ENCODE measurements at places on chromosomes 7 and 10.

DNA sequence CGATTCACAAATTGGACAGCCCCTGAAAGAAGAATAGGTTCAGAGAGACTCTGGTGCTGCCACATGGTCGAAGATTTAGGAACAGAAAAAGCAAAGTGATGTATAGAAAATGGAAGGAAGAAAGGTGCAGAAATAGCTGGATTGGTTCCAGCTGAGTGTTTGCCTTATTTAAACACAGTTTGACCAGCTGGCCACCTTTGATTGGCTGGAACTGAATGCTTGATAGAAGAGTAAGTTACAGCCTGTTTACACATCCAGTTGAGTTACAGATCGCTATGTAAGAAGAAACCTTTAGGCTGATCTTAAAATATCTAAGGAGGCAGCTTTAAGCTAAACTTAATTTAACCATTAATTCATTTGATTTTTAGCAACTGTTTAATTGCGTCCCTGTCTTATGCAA is 40.3 kb upstream of the KAT6B start:
- DNase-seq: no peak

DNA sequence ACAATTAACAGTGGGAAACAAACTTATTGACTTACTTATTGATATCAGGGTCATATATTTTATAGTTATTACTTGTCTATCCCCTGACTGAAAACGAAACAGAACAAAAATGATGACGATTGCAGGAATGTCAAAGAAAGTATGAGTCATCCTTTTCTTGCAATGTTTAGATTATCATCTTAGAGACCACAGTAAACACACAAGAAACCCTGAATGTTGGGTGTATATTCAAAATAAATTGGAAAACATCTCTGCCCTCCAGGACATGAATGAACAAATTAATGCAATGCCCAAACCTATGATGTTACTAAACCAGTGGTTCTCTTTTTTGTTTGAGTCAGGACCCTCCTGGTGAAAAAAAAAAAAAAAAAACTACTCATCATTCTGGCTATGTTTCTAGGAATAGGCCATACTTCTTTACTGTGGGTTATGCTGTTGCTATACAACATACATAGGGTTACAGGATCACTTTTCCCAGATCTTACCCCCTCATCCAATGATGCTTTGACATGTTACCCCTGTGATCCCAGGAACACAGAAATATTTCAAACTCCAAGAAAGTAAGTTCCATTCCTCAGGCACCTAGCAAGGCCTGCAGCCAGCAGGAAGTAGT is 623.4 kb upstream of the IGFBP3 start:
- no peak for DNase-seq

DNA sequence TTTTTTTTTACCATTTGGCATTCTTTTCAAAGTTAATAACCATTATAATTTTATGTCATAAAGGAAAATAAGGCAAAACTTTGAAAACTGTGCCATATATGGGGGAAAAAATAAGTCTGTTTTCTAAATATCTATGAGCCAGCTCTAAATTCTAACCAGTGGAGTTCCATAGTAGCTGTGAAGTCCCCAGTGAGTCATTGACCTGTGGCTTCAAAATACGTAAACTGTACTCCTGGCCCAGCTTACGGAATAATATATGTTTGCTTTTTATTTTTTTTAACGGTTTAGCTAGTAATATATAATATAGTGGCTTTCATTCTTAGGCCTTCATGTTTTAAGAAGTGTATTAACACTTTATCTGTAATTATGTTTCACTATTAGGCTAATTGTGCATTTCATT is 20.5 kb downstream of the ZRANB1 start:
- DNase-seq: no peak

GRCh38 chr7:22420008-22420407 is 63.1 kb upstream of the RAPGEF5 start:
- DNase-seq: no peak

- DNase-seq: no peak
These were observed 5.3 kb upstream of the NAT16 start for GRCh38 chr7:101185258-101185839.

DNA sequence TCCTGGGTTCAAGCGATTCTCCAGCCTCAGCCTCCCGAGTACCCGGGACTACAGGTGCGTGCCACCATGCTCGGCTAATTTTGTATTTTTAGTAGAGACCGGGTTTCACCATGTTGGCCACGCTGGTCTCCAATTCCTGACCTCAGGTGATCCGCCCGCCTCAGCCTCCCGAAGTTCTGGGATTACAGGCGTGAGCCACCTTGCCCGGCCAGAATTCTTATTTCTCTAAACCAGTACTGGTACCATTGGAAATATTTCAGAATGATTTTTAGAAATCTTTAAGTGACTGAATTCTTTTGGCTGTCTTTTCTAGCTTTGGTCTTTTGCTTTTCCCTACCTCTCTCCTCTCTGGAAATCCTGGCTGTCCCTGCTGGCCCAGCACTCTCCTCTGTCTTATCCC is 2.8 kb downstream of the GNAI1 start:
- DNase-seq: no peak

DNA sequence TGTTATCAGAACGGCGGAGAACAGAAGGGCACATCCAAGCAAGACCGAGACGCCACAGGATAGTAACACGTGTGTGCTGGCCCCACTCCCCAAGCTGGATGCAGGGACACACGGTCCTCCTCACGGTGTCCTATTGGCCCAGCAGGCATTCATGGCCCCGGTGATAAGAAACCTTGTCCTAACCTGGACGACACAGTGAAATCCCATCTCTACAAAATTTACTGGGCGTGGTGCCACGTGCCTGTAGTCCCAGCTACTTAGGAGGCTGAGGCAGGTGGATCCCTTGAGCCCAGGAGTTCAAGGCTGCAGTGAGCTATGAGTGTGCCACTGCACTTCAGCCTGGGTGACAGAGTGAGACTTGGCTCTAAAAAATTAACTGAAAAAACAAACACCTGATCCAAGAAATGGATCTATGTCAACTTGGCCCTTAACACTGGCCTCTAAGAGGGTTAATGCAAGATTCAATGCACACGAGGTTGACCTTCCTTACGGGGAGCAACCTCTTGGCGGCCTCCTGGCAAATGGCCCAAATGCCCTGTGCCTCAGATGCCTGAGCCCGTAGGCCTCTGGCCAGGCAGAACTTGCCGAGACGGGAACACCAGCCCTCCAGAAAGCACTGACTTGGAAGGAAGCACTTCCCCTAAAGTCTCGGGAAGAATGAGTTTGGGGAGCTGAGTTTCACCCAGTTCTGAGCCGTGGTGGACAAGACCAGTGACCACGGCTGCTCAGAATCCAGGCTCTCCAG is 72.3 kb downstream of the ZRANB1 start:
- DNase-seq: no peak

DNA sequence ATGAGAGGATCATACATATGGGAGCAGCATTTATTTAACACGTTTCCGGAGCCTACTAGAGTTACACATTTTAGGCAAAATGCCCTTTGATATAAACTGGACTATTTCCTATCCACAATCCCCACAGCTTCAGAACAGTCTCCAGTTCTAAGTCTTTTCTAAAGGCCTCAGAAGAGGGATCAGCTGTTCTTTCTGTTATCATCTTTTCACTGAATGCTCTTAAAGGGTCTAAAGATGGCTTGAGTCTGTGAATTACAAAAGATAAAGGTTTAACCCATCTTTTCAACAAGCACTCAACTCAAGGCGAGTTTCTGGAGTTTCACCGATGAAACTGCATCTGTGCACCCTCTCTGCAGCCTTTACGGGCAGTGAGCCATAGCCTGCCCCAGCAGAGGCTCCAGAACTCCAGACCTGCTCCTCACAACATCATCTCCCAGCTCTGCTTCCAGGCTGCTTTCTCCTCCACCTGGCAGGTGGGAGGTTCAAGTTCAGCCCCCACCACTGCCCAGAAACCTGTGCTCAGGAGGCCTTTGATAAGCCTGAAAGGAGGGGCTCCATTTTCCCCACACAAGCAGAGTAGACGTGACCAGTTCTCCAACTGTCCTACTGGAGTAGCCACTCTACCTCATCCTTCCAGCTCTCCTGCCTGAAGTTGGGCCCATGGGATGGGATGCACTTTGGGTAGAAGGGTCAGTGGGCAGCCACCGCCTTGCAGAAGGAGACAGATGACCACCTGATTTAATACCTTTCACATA is 53.4 kb downstream of the HSPA12A start:
- no peak for DNase-seq

GRCh38 chr7:96183163-96183670 is 138.7 kb downstream of the SLC25A13 start:
- DNase-seq: no peak

DNA sequence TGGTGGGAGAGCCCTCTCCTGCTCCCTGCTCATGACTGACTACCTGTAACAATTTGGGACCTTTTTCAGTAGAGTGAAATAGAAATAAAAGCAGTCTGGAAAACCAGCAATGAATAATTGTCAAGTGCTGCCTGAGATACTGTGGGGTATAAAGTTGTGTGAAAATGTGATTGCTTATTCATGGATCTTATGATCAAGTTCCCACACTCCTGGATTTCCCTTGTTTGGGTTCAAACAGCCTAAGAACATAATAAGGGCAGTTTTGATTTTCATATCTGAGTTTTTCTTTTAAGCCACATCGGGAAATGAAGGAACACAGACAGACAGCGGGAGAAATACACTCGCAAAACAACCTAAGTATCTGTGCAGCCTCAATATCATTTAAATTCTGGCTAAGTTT is 52.9 kb downstream of the CALD1 start:
- DNase-seq: no peak

- no peak for DNase-seq
These were observed 293.7 kb downstream of the BICC1 start for GRCh38 chr10:58806323-58806722.

- DNase-seq: no peak
These were observed 1.7 kb downstream of the CDHR1 start for GRCh38 chr10:84196083-84196482.

- peak; percentile 45 for DNase-seq
These were observed 8.0 kb downstream of the SUFU start for GRCh38 chr10:102511583-102512274.

- no peak for DNase-seq
These were observed 132.1 kb downstream of the NRBF2 start for GRCh38 chr10:63265222-63265617.

DNA sequence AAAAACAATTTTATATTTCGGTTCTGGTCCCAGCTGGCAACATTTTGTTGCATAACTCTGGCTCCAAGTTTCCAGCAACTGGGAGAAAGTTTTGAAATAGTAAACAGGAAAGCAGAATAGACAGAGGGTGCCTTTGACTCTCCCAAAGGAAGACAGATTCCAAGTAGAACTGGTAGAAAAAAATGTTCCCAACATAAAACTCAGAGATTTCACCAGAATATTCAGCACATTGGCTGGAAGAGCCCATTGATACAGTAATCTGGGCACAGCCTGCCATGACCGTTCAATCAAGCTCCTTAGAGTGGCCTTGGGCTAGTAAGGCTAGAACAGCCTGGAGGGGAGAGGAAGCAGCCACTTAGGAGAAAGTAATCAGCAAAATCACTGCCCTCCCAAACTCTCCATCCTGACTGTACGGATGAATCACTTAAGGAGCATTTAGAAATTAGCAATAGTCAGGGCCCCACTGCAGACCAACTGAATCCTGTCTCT is 120.4 kb downstream of the CUBN start:
- no peak for DNase-seq

DNA sequence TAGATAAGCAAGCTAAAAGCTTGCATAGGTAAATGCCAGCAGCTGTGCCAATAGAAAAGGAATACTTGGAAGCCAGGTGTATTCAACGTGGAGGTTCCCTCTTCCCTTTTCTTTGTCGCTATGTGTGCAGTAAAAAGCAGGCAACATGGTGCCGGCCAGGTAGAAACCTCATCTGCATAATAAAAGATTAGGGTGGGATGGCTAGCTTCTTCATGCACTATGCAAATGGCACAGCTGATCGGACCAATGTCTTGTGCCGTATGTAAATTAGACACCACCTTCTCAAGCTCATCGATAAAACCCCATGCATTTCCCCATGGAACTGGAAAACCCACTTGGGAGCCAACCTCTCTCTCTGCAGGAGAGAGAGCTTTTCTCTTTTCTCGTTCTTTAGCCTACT is 150.9 kb upstream of the FOXK1 start:
- no peak for DNase-seq

DNA sequence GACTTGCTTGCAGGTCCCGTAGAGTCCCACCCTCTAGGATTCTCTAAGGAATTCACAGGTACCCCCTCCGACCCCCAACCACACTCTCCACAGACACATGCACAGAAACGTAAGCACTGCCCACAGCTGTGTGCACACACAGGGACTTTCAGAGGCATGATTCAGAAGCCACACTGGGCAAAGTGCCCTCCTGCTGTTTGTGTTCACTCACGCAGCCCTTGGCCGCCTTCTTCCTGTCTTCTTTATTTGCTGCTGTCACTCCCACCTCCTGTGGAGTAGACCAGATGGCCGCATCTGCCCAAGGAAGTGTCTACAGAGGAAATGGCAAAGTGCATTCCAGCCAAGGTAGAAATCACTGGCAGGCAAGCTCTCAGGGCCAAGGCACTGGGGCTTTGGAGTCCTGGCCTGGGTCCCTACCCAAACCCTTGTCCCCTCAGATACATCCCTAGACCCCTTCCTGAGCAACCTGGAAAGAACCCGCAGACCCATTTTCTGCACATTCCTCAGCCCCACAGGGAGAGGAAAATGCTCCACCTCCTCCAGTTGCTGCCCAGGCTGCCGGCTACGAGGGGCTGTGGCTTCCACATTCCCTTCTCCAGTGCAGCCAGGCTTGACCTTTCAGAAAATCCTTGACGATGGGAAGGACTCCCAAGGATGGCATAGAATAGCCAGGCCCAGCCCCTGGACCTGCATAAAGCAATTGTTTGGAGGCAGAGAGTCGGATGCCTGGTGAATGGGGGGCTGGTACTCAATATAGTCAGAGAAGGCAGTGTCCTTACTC is 21.6 kb upstream of the GIMAP8 start:
- peak; percentile 84 for DNase-seq

- DNase-seq: no peak
These were observed 39.3 kb downstream of the UBE3C start for GRCh38 chr7:157177983-157178381.

GRCh38 chr10:458421-458851 is 231.0 kb downstream of the DIP2C start:
- DNase-seq: no peak

- DNase-seq: no peak
These were observed 1.4 kb upstream of the HOXA6 start for GRCh38 chr7:27148756-27149641.

GRCh38 chr10:51694086-51694768 is 5.2 kb downstream of the CSTF2T start:
- no peak for DNase-seq

GRCh38 chr7:17557251-17557671 is 258.8 kb downstream of the AHR start:
- no peak for DNase-seq

- no peak for DNase-seq
These were observed 226.1 kb downstream of the XPNPEP1 start for GRCh38 chr10:109696981-109697775.

GRCh38 chr10:65793738-65794425 is 1132.0 kb upstream of the LRRTM3 start:
- no peak for DNase-seq
